Stimulated activated CD8-positive, alpha-beta memory T cell treated with anti-CD3 and anti-CD28 coated beads, Interleukin-4, amount 100 ng/mL, for 24 hours (primary cell): ENCODE measurements at places on chromosomes 7 and 10.

- no peak for DNase-seq
Measured at GRCh38 chr7:111388912-111389311, 173.4 kb downstream of the IMMP2L start.

DNA sequence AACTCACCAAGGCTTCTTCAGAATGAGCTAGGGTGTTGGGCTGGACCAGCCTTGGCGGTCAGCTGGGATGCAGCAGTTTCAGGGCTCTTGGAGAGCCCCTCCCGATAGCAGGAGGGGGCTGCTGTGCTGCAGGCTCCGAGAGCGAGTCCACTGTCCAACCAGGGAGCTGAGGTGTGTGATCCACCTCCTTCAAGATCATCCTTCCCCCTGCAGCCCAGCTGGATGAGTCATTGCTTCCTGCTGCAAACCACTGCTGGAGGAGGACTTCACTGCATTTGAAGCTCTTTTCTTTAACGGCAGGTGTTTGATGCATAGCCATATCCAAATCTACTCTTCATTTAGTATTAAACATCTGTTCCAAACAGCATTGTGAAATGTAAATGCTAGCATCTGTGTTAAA, 54.2 kb upstream of the EBF3 start:
- DNase-seq, result no peak

DNA sequence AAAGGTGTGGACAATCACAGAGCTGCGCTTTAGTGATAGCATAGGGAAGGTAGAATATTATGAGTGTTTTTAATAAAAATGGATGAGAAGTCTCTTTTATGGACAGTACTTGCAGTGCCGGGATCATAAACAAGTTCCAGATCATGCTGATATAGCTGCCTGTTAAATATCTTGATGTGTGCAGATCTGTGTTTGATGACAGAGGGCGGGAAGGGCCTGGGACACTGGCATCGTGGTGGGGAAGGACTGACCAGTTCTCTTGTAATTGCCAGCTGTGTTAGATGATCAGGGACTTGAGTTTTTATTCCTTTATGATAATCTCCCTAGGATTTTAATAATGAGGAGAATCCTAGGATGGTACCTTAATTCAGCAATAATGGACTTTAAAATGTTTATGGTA, 14.6 kb downstream of the SND1 start:
- no peak for DNase-seq

DNA sequence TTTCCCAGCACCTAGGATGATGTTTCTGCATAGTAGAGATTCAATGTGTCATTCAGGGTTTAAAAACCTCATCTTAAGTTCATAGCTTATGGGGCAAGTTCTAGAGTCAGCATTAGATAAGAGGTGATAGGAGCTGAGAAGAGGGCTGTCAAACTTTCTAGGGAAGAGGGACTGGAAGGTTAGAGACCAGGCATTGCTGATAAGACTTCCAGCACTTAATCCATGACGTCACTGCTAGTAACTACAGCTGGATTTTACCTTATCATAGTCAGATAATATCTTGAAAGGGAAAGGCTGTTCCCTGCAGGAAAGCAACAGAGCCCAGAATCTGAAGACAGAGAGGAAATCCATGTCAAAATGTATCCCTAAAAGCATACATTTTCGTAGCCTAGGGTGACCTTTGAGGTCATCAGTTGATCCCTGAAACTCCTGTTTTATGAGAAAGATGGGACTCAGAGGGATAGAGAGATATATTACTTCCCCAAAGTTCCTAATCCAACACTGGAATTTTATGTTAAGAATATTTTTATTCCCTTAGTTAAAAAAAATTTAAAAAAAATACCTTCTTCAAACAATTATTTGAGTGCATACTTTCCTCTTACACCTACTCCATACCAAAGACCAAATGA, 3.3 kb upstream of the CPED1 start:
- DNase-seq, result no peak

DNA sequence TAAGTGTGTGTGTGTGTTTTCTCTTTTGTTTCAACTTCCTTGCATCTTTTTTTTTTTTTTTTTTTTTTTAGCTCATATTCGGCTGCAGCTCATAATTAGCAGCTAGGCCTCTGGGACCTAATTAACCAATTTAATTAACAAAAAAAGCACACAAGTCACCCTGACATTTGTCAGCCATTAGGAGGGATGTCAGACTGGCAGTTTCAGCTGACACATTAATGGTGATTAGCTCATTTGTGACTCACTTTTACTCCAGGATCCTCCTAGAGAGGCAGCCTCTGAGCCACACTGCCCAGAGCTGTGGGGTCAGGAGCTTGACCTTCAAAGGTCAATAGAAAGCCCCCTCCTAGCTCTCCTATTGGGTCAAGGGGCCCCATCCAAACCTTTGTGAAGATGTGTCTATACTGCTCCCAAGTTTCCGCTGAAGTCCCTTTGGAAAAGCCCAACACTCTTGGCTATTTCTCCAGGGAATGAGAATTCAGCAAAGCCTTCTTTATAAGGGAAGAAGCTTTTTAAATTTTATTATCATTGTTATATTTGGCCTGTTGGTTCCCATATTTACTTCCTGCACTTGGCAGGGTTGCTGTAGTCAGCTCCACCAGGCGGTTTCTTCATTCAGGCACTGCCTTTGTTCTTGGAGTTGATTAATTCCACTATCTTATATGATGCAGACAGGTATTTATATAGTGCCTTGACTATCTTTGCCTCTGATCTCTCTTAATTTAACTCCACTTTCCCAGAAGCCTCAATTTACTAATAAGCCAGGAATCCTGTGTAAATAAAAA, 109.5 kb upstream of the HABP2 start:
- no peak for DNase-seq

DNA sequence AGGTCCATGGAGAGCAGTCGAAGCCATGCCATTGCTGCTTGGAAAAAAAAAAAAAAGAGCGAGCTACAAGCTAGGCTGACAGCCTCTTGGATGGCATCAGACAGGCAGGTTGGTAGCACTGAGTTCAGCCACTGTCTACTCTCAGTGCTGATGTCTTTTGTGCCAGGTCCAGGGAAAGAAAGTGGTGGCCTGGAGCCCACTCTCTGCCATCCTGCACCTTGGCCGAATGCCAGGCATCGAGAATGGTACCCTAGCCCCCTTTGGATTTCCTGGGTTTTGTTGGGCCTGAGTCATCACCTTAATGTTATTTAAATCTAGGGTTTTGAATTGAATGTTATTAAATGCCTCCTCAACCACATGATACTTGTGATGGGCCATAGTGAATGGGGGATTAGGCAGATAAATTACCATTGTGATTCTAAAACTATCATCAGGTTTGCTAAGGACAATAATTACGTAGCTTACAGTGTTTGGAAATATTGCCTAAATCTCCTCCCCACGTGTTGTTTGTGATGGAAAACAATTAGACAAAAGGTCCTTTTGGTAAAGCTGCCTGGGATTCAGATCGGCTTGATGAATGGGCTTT, 195.7 kb upstream of the GPR26 start:
- no peak for DNase-seq

- DNase-seq, result no peak
Measured at GRCh38 chr7:24958399-24958798, 21.6 kb downstream of the OSBPL3 start.

DNA sequence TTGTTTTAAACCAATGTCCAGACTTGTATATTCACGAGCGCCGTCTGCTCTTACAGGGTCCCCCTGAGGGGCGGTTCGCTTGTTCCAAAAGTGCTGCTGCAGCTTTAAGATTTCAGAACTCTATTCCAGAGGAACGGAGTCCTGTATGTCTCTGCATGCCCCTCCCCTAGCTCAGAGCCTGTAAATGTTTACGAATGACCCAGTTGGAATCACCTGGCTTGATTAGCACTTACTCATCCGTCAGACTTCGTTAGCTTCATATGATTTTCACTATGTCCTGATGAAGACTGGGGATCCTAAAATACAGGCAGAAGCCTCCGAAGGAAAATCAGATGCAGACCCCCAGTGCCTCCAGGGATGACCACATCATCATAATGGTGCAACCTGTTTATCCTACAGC, 4.5 kb upstream of the CHST15 start:
- no peak for DNase-seq

GRCh38 chr7:159118623-159119022, 26.0 kb downstream of the VIPR2 start:
- no peak for DNase-seq

- DNase-seq, result no peak
Measured at GRCh38 chr10:59434463-59435321, 72.3 kb upstream of the FAM13C start.

DNA sequence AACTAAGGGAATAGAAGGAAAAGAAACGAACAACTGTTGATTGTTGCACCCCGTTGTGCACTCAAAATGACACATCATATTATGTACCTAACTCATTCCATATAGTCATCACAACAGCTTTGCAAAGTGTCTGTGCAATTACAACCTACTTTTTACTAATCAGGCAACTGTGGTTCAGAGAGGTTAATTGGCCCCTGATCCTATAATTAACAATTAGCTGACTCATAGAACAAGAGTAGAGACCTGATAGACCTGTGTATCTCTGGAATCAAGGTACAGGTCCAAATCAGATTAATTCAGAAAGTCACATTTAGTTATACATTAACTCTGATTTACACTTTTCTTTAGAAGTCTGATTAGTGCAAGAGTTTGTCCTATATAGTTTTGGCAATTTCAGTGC, 122.5 kb upstream of the CDK13 start:
- DNase-seq, result no peak

DNA sequence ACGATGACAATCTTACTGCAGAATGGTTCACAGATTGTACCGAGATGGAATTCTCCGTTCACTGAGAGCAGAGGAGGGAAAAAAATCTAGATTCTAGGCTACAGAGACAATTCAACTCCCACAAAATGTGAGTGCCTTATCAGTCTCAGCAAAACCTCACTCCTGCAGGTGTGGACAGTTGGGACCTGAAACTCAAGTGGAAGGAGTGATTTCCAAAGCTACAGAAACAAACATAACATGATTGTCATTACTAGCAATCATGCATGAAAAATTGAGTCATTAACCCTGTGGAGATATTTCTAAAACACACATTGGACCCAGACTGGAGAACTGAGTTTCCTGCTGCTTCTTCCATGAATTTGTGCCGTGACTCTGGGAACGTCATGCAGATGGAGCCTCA, 70.3 kb downstream of the CALML3 start:
- DNase-seq, result no peak

GRCh38 chr10:124728071-124728829, 15.9 kb downstream of the FAM53B start:
- no peak for DNase-seq

DNA sequence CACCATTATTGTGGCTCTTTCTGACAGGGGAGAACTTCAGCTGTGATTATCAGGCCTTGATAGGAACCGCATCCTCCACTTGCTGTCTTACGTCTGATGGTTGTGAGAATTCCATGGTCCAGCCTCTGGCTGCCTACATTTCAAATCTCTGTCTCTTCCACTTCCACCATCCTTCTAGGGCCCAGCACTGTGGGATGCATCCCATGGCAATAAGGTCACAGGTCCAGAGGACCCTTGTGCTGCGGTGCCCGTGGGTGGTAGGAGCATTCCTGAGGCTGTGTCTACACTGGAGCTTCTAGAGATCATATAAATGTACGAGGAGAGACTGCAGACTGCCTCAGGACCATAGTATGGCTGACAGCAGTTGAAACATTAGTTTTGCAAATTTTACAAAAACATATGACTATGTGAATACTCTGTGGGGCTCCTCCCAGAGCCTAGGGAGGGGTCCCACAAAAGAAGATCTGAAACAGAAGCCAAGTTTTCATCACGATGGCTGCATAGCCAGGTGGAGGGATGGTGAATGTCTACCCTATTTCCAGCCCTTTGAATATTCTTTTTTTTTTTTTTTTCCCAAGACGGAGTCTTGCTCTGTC, 11.8 kb downstream of the CALML3 start:
- DNase-seq, result no peak

GRCh38 chr10:86957471-86958115, at the start of gene MMRN2:
MMRN2 (minus strand) TSS chr10:86957615; CDS start chr10:86957541, 74 bp downstream.
- DNase-seq, result no peak
